Left lung (tissue), 14 donors: ENCODE measurements at places on chromosomes 2 and 18. TPM values are rescaled to one million over a fixed set of nuclear protein-coding genes. Genes with fewer than 3 reads are reported as not detected.

DNA sequence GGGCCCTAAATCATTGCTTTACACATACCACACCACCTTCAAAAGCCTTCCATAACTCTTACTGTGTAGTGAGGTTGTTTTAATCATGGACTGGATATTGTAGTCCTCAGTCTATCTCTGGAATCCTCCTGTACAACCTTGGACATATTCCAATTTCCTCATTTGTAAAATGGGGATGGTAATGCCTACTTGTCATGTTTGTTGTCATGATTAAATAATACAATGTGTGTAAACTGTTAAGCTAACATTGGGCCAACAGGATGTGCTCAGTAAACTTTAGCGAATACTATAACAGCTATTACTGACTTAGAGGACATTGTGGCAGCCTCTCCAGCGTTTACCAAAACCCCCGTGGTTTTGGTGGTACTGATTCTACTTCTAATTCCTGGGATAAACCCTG is 74.7 kb upstream of the PTPRM start:
- DNase-seq, result no peak

DNA sequence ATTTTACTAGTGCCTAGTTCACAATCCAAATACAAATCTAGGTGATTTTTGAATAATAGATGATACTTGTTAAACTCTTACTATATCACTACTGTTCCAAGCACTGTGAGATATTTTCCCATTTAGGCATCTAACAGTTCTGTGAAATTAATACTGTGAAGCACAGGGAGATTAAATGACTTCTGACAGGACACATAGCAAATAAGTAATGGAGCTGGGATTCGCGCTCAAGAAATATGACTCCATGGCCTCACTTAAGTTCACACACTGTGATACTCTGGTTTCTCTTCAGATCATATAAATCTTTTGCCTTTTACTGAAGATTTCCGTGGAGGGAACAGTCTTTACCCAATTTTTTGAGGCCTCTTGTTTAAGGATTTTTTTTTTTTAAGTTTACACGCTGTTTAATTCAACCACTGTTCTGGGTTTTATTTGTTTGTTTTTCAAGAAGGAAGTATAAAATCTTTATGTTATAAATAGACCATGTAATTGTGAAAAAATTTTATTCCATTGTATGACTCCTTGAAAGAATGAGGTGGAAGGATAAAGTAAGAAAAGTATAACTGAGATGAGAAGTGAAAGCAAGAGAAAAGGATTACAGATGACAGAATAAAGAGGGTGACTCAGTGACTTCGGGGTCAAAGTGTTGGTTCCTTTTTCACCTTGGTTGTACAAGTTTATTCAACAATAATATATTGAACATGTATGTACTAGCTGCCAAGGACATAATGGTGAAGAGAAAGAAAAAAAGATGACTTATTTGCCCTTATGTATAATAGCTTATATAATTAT is 30.2 kb downstream of the RBM45 start:
- DNase-seq, result no peak

- DNase-seq, result no peak
Measured at GRCh38 chr2:67448648-67449047, 51.5 kb downstream of the ETAA1 start.

DNA sequence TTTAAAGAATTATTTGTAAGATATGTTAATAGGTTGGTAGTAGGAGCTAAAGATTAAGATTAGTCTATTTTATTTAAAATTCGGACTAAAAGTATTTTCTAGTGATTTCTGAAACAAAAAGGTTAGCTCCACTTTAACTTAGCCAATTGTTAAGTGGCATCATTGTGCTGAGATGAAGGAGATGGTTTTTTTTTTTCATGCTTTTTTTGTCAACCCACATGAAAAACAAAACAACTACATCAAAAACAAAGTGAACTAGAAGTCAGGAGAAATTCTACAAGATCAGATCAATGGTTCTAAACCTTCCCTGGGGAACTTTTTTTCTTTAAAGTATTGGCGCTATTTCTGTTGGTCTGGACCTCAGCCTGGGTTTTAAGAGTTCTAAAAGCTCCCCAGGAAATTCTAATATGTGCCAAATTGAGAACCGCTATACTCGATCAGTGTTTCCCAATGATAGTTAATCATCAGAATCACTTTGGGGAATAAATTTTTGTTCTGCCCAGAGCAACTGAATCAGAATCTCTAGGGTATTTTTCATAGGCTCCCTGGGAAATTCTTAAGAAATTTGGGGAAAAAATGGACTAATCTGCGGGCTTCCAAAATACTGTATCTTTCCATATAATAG is 2.3 kb downstream of the ZC3H6 start:
- DNase-seq, result no peak

The SERPINB11 gene
- not detected for total RNA-seq

The HOXD13 gene
- not detected for total RNA-seq

The PLGLB2 gene
- total RNA-seq, result 1.2 TPM
